Stimulated activated CD4-positive, alpha-beta T cell treated with anti-CD3 and anti-CD28 coated beads, Interleukin-12 subunit alpha, Interleukin-12 subunit beta, amount 100 ng/mL, for 24 hours (primary cell): ENCODE measurements at places on chromosomes 5 and 9.

- DNase-seq: no peak
Measured at GRCh38 chr9:78115073-78115472, 83.5 kb upstream of the GNAQ start.

DNA sequence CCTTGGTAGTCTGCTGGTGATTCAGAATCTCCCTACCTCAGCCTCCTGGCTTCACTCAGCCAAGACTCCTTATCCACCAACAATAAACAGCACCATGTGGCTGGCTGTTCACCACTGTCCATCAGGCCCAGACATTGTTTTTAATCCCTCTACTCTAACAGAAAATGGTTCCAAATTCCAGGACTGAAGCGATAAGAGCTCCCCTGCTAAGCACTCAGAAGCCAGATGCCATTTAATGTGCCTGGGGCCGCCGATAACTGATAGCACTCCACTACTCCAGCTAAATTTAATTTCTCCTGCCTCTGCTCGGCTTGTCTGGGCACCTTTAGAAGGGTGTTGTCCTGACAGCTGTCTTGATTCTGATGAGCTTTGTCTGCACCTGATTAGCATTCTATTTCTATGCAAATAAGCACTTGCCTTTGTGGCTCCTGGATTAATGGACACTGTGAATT is 47.1 kb downstream of the ZNF622 start:
- no peak for DNase-seq

- no peak for DNase-seq
Measured at GRCh38 chr5:174916227-174916626, 191.8 kb downstream of the MSX2 start.

DNA sequence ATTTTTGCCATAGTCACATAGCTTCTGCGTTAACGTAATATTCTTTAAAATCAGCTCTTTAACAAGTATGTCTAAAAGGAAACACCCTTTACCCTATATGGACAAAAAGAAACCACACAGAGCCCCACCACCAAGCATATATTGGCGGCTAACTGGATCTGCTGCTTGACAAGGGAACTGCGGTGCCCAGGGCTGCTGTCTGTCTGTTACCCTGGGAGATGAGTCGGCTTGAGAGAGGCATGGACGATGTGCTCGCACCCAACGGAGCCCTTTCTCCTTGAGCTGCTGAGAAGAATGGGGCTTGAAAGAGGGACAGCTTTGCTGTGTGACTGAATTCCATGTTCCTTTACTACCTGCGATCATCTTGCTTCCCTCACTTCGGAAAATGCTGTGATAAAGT is 158.6 kb upstream of the SHB start:
- no peak for DNase-seq

DNA sequence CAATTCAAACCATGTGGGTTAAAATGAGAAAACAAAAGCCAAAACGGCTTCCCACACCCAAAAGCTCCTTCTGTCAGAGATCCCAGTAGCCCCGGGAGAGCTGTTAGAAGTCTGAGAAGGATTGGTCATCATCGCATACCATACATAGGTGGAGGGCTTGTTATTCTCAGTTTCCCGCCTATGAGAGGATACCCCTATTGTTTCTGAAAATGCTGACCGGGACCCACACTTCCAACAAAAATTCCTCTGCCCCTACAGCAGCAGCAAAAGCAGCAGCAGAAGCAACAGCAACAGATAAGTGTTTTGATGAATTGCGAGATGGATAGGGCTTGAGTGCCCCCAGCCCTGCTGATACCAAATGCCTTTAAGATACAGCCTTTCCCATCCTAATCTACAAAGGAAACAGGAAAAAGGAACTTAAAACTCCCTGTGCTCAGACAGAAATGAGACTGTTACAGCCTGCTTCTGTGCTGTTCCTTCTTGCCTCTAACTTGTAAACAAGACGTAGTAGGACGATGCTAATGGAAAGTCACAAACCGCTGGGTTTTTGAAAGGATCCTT is at the start of gene TEK:
TSS of gene TEK (plus strand) at position 245 of the 561 bp plus-strand sequence. CDS start 366 bp downstream, outside the sequence.
- no peak for DNase-seq

GRCh38 chr5:22736443-22737003 is 116.6 kb downstream of the CDH12 start:
- no peak for DNase-seq

DNA sequence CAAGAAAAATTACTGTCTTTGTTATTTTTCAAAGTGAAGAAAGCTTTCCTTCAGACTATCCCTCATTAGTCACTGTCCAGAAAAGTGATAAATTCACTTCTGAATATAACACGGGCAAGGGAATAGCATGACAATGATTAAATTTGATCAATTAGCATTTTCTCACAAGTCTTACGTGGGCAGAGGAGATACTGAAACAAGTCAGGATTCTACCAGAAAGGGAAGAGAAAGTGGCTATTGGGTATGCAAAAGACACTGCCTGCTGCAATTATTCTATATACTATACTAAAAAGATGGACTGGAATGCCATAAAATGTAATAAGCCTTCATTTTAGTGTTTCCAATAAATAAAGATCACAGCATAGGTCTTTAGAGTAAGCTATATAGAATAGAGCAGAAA is 7.4 kb downstream of the COX7C start:
- DNase-seq: no peak

DNA sequence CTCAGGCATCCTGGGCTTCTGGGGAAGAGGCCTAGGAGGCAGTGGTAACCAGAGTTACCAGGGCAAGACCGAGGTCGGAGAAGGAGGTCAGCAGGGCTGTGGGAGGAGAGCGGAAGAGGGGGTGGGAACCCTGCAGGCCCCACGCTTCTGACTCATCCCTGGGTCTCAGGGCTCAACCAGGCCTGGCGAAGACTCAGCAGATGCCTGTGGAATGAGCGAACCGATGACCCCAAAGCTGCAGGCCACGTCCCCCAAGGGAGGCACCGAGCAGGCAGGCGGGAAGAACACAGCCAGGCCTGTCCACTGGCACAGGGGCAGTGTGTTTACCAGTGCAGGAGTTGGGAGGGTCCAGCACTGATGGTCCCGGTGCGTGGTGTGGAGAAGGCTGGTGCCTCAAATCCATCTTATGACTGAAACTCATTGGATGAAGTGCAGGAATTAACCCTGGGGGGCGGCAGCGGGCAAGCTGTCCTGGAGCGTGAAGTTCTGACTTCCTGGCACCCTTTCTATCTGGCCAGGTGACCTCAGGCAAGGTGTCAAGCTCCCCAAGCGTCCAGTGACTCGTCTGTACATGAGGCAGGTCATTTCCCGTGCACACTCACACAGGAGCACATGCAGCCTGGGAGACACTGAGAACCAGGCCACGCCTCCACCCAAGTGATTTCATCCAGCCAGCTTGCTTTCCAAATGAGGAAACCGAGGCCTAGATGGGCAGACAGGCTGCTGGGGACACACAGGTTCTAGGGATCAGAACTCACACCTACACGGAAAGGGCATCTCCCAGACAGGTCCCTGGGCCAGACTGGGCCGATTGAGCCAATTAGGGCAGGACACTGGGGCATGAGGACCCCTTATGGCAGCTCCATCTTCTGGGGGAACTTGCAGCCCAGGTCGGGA is 69.1 kb downstream of the ADAMTS2 start:
- DNase-seq: no peak

- no peak for DNase-seq
Measured at GRCh38 chr9:4155221-4156026, 144.4 kb downstream of the GLIS3 start.

DNA sequence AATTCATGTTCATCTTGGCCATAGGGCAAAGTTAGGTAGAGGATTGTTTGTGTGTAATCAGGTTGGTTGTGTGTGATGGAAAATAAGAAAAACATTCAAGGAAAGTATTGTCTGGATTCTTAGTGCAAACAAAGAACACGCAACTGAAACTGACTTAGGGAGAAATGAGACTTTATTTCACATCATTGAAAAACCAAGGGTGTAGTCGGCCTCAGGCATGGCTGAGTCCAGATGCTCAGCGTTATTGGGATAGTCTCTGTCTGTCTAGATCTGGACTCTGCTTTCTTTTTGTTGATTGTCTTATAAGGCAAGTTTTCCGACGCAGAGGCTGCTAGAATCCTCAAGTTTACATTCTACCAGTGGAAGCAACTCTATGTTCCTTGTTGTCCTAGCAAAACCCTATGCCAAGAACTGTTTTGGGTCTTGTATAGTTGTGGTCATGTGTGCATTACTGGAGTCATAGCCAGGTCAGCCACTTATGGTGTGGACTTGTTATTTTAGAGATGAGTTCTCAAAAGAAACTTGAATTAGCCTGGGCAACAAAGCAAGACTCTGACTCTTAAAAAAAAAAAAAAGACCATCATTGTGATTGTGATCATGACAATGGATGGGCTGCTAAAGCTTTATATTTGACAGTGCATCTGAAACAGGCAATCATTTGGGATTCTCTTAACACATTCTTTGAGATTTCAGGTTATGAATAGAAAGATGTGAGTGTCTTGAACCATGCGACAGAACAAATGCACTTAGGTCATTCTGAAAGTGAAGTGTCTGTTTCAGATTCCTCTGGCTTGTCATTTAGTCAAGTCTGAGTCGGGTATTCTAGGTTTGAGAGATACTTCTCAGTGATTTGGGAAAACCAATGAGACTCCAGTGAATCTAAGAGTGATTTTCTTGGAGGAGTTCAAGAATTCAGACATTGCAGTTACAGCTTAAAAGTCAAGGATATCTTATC is 82.6 kb downstream of the DOCK2 start:
- no peak for DNase-seq
